ENCODE measurements at places on chromosomes 4 and X.
A peak's percentile ranks its signal among the peaks of the same experiment; 100 is the strongest.

GRCh38 chr4:74161666-74162450, 3.9 kb downstream of the MTHFD2L start:
- no peak for DNase-seq

DNA sequence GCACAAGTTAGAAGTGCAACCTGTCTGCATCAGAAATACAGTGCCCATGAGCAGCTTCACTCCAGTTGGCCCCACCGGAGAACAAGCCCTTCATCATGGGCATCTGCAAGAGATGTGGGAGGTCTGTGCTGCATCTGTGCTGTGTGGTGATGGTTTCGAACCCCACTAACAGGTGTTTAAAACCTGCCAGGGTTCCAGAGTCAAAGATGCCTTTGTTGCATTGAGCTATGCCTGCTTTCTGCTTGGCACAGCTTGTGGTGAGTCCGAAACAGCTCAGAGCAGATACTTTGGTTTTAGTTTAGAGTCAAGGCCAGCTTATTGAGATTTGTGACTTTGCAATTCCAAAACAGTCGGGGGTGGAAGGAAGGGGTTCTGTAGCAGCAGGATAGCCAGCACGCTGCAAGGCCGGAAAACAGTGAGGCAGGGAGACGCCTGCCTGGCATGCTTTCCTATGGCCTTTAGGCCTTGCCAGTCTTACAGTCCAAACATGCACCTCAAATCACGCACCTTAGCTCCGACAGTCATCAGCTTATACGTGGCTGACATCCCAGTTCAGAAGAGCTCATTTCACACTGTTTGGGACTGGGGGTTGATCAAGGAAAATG, 21.8 kb downstream of the MAGEA9 start:
- DNase-seq, result no peak

- peak; percentile 8 for DNase-seq
These were observed 770 bp upstream of the TIGD2 start for GRCh38 chr4:89110541-89110985.

DNA sequence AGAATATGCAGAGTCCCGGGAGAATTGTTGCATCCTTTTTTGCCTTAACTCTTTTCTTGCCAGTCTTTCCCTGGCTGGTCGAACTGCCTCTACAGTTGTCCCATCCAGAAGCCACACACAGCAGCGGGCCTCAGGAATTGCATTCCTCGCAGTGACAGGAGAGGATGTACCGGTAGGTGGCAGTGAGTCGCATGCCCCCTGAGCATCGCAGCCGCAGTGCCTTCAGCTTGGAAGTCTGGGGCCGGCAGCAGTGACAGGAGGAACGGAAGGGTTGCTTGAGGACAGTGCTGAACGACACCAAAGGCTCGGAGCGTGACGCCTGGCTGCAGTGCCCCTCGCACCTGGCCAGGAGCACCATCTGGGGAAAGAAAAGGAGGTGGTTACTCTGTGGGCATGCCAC, 23.5 kb downstream of the NDP start:
- no peak for DNase-seq

DNA sequence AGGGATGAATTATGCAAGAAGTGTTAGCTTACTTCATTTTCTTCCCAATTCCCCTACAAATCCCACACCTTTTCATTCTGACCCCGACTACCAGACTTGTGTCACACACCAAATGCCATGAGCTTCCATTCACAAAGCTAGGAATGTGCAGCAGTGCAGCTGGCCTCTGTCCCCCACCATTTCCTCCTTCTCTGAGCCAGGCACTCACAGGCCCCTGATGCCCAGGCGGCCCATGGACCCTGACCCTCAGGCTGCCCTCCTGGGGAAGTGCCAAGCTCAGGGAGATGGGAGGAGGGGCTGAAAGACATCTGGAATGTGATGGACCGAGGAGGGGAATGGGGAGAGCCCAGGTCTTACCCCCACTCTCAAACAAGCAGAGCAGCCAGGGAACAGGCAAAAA, 67.0 kb upstream of the BCOR start:
- no peak for DNase-seq

- DNase-seq, result no peak
These were observed 17.9 kb downstream of the OCRL start for GRCh38 chrX:129557844-129558480.

DNA sequence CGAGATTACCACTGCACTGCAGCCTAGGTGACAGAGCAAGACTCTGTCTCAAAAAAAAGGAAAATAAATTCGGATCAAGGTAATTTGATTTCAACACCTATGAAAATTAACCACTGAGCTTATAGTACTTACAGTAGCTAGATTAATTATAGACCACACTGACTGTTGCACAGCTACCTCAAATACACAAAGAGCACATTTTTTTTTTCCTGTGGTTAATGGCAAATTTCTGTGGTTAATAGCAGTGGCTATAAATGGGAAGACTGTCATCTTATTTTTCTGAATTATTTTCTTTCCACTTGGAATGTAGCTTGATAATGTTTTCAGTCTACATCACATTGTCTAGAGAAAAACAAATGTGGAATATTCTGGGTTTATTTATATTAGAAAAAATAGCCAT, 1661.6 kb upstream of the PCDH7 start:
- no peak for DNase-seq

DNA sequence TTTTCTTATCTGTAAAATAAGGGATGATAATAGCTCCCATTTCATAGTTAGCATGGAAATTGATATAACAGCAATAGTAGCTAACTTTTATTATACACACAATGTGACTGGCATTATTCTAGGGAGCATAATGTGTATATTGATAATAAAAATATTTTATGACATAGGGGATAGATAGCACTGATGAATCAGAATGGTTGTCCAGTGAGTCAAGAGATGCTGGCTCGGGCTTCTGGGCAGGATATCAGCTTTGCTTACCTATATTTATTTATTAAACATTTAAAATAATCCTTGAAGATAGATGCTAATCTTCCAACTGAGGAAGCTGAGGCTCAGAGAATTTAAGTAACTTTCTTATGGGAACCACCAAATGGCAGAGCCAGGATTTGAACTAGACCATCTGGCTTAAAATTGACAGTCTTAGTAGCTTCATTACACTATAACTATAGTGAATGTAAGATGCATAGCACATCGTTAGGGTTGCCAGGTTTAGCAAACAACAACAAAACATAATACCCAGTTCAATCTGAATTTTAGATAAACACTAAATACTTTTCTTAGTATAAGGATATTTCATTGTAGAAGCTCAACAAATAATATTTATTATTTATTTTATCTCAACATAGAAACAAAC, 2.7 kb downstream of the AFP start:
- DNase-seq, result no peak

Measured in GM19239 (cell line).